ENCODE measurements at places on chromosomes 6 and 20.

DNA sequence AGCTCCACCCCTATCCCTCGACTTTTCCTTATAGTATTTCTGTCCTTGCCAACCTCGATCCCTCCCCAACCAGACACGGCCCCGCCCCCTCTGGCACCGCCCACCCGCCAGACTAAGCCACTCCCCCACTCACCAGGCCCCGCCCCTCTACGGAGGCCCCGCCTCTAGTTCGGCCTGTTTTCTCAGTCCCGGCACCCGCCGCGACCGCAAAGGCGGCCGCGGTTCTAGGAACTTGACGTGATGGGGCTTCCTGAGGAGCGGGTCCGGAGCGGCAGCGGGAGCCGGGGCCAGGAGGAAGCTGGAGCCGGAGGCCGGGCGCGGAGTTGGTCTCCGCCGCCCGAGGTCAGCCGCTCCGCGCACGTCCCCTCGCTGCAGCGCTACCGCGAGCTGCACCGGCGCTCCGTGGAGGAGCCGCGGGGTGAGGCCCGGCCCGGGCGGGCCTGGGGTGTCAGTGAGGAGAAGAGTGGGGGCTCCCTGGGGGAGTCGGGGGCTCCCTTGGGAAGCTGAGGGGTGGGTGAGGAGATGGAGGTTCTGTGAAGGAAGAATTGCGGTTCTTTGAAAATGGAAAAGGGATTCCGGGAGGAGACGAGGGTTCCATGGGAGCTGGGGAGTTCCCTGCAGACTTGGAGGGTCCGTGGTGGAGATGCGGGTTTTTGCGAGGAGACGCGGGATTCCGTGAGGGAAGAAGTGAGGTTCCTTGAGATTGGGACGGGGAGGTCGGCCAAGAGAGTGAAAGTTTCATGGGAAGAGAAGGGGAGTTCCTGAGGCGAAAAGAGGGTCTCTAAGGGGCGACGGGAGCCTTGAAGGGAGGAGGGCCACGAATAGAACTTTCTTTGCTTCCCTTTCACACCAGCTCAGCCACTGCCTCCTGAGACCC is at the start of gene ACSS2:
Gene ACSS2 (plus strand): TSS at position 207 of the 877 bp plus-strand sequence. CDS start 34 bp downstream, at position 241.
- DNase-seq = peak; percentile 98

DNA sequence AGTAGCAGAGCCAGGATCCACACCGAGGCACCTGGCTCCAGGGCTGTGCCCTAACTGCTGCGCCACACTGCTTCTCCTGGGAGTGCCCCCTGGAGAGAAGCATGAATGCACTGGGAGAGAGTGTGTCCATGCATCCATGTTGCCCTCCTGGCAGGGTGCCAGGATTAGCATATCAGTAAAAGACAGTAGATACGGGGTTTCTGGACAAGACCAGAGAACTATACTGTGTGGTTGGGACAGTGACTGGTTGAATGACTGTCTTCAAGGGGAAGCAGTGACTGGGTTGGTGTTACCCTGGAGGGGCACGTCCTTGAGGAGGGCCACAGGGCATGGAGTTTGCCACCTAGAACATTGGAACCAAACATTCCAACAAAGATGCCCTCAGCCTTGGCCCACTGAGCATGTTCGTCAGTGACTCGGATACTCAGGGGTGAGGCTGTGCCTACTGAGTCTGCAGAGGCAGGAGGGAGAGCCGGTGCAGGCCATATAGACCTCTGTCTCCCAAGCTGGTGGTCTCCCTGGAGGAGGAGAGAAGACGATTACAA is 288.8 kb downstream of the CDC5L start:
- DNase-seq = no peak

GRCh38 chr6:21132856-21133838 is 460.4 kb upstream of the SOX4 start:
- no peak for DNase-seq

GRCh38 chr6:81938014-81938856 is 185.8 kb upstream of the TENT5A start:
- DNase-seq = no peak

DNA sequence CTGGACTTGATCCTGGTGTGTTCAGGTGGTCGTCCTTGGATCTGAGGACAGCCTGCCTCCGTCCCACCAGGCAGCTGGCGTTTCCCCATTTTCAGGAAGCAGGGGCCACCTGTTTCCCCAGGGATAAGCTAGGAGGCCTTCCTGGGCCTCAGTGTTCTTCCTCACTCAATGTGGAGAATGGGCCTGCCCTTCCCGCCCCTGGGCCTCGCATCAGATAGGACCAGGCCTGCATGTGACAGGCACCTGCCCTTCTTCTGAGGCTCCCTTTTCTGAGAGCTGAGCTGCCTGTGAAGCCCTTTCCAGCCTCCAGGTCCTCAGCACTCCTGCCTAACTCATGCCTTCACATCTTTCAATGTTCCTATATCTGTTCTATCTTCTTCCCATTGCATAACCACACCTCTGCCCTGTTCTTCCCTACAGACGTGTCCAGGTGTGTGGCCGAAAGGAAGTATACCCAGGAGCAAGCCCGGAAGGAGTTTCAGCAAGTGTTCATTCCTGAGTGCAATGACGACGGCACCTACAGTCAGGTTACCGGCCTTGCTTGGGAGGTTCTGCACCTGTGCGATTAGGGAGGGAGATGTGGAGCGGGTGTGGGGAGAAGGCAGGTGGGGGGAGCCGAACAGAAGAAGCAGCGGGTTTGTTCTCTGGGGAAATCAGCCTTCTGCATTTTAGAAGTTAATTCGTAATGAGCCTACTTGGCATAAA is 85.1 kb downstream of the SMOC2 start:
- DNase-seq = no peak

- DNase-seq = peak; percentile 32
Measured at GRCh38 chr6:68527691-68528090, 107.4 kb upstream of the ADGRB3 start.

GRCh38 chr20:46894579-46894958 is at the start of gene EYA2:
TSS of gene EYA2 (plus strand) at chr20:46894843. CDS start at chr20:46990011, 95,168 bp downstream.
- no peak for DNase-seq

GRCh38 chr6:168765752-168766151 is 324.8 kb downstream of the SMOC2 start:
- DNase-seq = no peak

DNA sequence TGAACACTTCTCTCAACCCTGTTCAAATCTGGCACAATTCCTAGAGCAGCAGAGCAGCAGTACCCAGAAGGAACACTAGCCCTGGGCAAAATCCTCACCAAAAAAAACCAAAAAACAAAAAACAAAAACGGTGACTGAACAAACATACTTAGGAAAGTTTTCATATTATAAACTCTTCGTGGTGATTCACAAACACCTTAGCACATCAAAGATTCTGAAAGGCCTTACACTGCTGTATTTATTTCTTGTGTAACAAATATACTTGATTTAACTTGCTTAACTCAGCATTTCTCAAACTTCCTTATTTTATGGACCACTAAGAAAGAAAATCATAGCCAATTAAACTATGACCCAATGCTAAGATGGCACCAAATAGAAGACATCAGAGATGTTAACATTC is 57.8 kb upstream of the RREB1 start:
- DNase-seq = no peak

- DNase-seq = no peak
Measured at GRCh38 chr6:5865506-5866031, 141.2 kb downstream of the NRN1 start.

DNA sequence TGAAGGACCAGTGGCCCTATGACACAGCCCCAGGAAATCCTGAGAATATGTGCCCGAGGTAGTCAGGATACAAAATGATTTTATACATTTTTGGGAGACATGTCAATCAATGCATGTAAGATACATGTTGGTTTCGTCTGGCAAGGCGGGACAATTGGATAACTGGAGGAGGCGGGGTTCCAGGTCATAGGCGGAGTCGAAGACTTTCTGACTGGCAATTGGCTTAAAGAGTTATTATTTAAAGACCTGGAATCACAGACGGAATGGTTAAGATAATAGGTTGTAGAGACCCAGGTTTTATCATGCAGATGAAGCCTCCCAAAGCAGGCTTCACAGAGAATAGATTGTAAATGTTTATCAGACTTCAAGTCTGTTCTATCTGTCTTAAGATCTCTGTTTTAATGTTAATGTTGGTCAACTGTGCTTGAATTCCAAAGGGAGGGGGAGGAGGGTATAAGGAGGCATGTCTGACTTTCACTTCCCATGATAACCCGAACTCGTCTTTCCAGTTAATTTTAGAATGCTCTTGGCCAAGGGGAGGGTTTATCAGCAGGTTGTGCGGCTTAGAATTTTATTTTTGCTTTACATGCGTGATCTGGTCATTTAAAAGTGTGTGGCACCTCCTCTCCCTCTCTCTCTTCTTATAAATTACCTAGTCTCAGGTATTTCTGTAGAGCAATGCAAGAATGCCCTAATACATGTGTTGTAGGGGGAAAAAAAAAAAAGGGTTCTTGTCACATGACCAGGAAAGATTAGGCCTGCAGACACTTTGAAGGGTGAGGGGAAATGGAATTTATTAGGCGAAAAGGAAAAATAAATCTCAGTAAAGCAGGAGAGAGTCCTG is 230.7 kb downstream of the NFATC2 start:
- no peak for DNase-seq

- no peak for DNase-seq
Measured at GRCh38 chr6:104941729-104942091, 15.2 kb upstream of the LIN28B start.

GRCh38 chr6:72643214-72643613 is 21.4 kb downstream of the KCNQ5 start:
- no peak for DNase-seq

DNA sequence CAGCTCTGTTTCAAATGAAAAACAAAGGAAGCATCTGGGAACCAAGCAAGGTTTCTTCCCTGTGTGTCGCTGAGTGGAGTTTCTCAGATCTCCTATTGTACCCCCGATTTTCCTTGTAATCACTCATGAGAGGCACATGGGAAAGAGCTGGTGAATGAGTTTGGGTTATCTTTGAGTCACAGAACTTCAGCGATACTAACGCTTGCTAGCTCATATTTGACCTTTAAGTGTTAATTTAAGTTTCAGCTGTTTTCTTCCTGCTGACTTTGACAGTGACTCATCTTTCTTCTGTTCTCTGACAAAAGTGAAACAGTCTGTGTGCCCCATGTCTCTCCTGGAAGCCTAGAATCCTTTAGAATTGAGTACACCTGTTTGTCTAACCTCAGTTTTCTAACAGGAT is 261.1 kb upstream of the RGS17 start:
- DNase-seq = no peak

GRCh38 chr6:150024646-150025155 is 631 bp downstream of the RAET1L start:
- DNase-seq = no peak

- no peak for DNase-seq
Measured at GRCh38 chr6:134903448-134903847, 46.5 kb downstream of the ALDH8A1 start.

- DNase-seq = peak; percentile 27
Measured at GRCh38 chr6:127119102-127120022, 891 bp downstream of the RSPO3 start.

DNA sequence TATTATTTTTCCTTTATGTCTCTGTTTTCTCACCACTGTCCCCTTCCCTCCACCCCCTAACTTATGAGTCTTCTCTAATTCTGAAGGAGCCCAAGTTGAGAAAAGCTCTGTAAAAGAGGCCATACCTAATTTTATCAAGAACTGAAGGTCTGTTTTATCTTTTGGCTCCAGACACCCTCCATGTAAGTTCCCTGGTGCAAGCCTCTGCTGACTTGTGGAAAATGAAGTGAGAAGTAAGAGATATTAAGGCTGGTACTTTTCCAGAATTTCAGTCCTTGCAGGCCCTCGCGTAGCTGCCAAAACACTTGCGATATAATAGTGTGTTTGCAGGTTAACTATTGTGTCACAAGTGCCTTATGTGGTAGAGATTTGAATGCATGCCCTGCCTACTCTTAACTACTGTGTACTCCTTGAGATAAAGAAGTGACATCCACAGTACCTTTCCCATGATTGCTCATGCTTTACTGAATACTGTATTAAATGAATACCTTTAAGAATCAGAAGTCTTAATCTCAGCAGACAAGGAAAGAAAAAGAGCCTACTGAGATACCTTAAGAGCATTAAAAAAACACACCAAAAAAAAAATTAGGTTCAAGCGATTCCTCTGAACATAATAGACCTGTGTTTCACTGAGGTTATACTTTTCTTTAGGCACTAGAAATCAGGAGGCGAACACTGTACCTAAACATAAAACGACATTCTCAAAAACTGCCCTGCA is 143.6 kb upstream of the ZNF184 start:
- no peak for DNase-seq

DNA sequence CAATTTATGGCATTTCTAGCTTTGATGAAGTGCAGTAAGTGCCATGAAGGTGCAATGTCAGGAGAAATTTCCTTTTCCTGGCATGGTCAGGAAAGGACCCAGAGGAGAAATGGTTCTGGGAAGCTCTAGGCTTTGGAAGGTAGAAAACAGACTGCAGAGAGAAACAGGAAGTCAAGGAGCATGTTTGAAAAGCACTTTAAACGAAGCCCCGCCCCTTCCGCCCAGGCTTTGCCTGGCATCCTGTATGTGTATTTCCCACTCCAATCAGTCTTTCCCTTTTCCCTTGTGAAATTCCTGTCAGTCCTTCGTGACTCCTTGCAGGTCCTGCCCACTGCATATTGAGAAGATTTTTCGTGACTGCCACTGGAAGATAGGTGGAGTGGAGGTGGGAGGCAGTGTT is 320.9 kb upstream of the SASH1 start:
- no peak for DNase-seq

DNA sequence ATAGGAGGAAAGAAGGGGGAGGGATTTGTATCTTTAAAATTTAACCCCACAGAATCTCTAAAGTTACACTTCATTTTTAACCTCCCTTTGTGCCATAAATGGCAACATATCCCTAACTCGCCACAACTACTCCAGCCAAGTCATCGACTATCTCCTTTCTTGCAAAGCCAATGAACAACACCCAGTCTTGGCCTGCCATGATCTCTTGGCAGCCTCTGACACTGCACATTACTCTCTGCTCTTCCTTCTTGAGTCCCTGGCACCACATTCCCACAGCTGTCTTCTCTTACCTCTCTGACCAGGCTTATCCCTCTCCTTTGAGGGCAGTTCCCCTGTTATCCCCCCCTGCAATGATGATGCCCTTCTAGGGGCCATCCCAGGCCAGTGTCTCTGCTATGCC is 42.5 kb downstream of the MBOAT1 start:
- DNase-seq = no peak

GRCh38 chr6:33772902-33773472 is 15.9 kb downstream of the LEMD2 start:
- DNase-seq = no peak

DNA sequence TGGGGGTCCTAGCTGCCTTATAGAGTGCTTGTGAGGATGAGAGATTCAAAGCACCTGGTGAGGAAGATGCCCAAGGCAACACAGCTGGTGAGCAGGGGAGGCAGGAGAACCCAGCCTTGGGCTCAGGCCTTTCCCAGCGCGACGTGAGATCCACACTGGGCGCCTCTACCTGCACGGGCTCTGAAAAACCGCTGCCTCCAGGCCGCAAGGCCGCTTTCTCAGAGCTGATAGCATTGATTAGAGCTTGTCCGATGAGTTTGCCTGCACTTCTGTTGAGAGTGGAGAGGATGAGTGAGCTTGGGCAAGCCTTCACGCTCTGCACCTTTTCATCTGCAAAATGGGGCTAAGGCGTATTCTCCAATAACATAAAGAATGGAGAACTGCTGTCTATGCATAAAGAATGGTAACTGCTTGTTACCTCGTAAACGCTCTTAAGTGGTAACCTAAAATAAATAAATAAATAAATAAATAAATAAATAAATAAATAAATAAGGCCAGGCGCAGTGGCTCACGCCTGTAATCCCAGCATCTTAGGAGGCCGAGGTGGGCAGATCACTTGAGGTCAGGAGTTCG is 916 bp downstream of the PABPC1L start:
- no peak for DNase-seq
